H7 (cell line): ENCODE measurements at places on chromosomes 16 and 17.

DNA sequence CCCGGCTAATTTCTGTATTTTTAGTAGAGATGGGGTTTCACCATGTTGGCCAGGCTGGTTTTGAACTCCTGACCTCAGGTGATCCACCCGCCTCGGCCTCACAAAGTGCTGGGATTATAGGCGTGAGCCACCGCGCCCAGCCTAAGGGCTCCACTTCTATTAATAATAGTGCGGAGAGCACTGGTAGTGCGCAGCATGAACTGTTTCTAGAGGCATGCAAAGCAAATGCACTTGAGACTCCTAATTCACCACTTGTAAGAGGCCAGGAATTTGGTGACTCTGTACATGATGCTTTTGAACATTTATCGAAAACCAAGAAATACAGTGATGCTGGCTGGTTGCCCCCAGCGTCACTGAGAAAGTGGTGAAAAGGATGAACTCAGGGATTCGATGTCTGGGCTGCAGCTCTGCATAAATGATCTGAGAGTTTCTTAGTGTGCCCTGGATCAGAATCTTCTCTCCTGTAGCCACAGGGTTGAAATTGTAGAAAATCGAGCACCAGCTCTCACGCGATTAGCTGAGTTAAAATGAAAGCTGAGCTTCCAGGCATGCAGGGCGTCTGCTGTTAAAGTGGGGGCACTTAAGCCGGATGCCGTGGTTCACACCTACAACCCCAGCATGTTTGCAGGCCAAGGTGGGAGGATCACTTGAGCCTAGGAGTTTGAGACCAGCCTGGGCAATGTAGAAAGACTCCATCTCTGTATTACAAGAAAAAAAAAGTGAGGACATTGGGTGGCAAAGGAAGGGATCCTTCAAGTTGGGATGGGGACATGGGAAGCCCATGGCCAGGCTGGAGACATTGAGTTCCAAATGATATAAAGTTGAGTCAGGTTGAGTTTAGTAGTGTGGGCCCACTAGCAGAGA lies 4.8 kb downstream of the RNF213 start:
- DNase-seq, result no peak

- DNase-seq, result peak; percentile 55
Observed at GRCh38 chr16:11340710-11341109, 4.5 kb upstream of the RMI2 start.

- DNase-seq, result no peak
Observed at GRCh38 chr16:17353561-17353960, 117.2 kb downstream of the XYLT1 start.

DNA sequence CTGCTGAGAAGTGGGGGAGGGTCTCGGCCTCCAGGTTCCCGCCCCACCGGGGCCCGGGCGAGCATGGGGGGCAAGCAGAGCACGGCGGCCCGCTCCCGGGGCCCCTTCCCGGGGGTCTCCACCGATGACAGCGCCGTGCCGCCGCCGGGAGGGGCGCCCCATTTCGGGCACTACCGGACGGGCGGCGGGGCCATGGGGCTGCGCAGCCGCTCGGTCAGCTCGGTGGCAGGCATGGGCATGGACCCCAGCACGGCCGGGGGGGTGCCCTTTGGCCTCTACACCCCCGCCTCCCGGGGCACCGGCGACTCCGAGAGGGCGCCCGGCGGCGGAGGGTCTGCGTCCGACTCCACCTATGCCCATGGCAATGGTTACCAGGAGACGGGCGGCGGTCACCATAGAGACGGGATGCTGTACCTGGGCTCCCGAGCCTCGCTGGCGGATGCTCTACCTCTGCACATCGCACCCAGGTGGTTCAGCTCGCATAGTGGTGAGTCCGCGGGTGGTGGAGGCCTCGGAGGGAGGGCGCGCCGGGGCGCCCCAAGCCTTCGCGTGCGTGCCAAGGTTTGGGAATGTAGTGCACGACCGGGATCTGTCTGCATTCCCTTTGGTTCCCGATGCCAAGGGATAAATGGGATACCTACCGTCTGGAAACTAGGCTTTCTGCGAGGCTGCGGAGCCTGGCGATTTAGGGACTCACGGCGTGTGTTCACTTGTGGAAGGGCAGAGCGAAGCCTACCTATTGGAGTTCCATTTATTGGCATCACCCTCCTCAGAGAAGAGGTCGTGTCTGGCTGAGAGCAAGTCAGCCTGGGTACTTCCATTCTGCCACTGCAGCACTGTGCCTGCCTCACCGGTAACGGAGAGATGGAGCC lies 1.0 kb downstream of the ZNRF1 start:
- peak; percentile 86 for DNase-seq

GRCh38 chr17:5408186-5408585 lies 11.3 kb downstream of the NUP88 start:
- no peak for DNase-seq

GRCh38 chr16:16027728-16028310 lies 78.4 kb downstream of the ABCC1 start:
- no peak for DNase-seq

GRCh38 chr16:20940871-20941635 lies 40.5 kb downstream of the LYRM1 start:
- DNase-seq, result no peak

GRCh38 chr17:77771587-77771986 lies 186.9 kb upstream of the TNRC6C start:
- DNase-seq, result no peak

DNA sequence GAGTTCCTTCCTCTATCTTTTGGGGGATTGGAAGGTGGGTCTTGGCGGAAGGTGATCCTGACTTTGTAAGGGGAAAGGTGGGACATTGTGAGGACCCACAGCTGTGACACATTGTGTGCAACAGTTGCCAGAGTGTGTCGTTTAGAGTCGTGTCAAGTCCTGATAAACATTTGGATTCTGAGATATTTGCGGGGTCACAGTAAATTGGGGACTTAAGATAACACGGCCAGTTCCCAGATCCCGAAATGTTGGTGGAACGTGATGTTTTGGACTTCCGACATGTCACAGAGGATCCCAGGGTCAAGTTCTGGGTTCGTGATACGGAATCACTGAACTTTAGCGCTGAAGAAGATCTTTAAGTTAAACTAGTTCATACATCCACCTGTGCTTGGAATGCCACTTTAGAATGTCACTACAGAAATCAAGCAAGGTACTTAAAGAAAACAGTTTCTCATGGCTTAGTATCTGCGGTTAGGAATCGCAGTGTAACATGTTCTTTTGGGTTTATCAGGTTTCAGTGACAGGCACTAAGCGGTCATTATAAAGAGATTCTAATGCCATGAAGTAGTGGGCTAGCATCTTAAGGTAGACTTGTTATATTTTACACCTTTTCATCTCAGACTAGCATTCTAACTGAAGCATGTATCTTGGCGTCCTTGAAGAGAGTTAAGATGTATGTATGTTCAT lies 815 bp downstream of the ATAD5 start:
- DNase-seq, result no peak

- no peak for DNase-seq
Observed at GRCh38 chr16:65967376-65967775, 399.1 kb upstream of the CDH5 start.

DNA sequence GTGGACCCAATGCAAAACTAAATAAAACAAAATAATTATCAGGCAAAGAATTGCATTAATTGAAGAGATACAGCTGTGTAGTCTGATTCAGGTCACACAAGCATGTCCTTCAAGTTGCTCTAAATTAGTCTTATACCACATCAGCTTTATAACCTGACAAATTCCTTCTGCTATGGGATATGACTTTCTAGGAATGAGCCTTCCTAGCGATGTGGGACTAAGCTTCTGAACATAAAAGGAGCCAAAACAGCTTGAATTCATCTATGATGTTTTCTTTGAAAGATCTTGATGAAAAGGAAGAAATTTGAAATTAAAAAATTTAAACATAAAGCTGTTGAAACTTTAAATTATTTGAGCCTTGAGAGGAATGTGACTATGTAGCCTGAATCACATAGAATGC lies 1409.1 kb downstream of the CDH11 start:
- no peak for DNase-seq

GRCh38 chr17:913207-913606 lies 66.4 kb downstream of the NXN start:
- peak; percentile 12 for DNase-seq

- no peak for DNase-seq
Observed at GRCh38 chr17:44981221-44981968, 13.3 kb upstream of the C1QL1 start.

GRCh38 chr17:13996748-13997147 lies 72.6 kb upstream of the COX10 start:
- no peak for DNase-seq

DNA sequence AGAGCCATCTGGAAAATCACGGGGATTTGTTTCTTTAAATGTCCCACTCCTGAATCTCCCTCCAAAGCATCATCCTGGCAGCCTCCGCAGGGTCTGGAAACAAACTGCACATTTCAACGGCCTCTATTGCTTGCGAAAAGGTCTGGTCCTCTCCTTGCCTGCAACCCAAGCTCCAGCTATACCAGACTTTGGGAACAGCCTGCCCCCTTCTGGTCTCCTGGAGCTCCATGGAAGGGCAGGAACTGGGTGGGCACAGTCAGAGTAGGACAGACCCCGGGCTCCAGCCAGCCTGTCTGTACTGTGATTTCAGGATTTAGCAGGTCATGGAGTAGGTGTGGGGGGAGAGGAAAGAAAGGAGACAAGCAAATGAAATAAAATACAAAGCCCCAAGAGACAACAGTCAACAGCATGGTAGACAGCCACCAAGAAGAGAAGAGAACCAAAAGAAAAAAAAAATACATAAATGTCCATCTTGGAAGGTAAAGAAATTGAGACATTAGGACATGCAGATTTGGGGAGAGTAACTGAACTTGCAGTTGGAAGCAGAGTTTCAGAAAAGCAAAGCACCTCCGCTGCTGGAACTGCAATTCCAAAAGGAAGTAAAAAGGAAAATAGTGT lies 2.7 kb downstream of the XYLT1 start:
- DNase-seq, result peak; percentile 72

DNA sequence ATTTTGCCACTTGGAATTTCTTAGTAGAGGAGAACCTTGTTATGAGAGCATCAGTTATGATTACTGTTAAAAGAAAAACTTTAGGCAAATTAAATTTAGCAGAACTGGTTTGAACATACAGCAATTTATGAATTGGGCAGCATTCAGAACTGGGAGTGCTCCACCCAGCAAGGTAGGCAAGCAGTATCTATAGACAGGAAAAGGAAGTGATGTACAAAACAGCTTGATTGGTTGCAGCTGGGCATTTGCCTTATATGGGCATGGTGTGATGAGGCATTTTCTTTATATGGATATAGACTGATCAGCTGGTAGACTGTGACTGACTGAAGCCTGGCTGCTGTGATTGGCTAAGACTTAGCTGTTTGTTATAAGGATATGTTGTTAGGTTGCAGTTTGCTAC lies 17.6 kb upstream of the CYLD start:
- DNase-seq, result no peak

DNA sequence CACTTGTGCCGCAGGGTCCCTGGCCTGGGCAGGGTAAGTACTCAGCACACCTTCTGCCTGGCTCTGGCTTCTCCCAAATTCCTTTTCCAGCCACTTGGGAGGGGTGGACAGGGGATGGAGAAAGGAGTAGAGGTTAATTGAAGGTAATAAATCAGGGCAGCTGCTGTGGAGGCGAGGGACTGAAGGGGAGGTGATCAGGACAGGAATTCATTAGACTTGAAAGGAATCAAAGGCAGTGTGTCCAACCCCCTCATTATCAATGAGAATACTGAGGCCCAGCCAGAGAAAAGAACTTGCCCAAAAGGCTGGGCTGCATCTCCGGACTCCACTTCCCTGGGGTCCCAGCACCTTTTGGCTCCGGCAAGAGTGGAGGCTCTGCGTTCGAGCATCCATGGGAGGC lies 2.4 kb downstream of the SOST start:
- DNase-seq, result peak; percentile 42

DNA sequence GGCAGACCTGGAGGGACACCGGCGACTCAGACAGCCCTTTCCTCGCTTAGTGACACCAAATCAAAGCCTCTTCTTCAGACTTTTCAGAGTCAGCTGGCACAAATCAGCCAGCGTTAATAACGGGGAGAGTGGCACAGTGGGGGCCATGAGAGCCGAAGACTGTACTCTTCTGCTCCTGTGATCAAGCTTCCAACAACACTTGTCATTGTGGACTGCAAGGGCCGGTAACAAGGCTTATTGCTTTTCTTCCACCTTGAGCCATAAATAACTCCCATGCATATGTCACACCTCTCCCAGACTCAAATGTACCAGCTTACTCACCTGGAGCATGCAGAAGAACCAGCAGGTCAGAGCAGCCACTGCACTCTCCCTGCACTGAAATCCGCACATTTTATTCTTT lies 12.8 kb downstream of the FLCN start:
- peak; percentile 10 for DNase-seq

DNA sequence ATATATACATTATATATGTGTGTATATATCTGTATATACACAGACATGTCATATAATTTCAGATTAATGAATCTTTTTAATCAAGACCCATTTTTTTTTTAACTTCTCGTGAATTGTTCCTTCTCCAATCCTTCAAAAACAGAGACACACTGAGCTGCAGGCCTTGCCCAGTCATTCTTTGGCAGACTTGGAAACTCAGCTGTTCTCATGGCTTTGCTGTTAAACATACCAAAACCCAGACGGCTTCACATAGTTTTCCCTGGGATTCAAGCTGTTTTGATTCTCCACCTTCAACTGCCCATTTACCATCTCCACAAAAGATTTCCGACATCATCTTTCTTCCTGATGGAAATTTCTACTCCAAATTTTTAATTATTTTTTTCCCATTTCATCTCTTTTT lies 148.7 kb downstream of the KCNJ2 start:
- no peak for DNase-seq

DNA sequence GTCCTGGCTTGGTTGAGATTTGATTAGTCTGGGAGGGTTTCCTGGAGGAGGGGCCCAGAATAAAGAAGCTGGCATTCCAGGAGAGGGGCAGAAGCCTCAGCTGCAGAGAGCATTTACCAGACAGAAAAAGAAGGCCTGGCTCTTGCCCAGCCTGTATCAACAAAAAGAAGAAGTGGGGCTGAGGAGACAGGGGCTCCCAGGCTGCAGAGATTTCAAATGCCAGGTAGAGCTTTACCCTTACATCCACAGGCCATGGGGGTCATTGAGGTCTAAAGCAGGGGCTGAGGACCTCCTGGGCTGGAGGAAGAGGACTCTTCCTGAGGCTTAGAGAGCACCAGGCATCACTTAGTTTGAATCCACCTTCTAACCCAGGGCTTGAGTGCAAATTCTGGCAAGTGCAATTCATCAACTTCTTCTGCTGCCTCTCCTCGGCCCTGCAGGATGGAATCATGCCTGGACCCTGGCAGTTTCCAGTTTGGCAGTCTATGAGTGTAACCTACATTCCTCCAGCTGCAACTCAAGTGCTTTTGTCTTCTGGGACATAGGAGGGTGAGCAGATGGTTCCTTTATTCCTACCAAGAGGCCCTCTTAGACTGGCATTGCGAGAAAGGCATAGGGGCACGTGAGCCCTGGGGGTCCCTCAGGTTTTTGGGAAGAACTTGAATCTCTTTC lies 15.3 kb downstream of the CA7 start:
- peak; percentile 8 for DNase-seq

GRCh38 chr16:12142157-12142556 lies 165.6 kb downstream of the SNX29 start:
- no peak for DNase-seq

DNA sequence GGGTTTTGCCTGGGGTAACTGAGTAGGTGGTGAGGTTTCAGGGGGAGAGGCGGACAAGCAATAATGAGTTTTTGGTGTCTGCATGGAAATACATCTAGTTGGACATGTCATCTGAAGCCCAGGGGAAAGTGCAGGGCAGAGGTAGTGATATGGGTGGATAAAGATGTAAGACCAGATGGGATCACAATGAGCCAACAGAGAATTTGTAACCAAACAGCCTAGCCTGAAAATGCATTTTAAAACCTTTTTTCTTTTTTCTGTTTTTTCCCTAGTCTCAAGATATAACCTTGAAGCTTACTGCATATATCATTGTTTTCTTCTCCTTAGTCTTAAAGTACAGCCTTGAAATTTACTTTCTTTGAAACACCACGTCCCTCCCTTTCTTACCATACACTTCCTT lies 3.7 kb upstream of the ZNF19 start:
- no peak for DNase-seq
